ENCODE measurements at places on chromosomes 6 and 20.

- no peak for DNase-seq
These were observed 85.0 kb downstream of the PLCG1 start for GRCh38 chr20:41222296-41222695.

GRCh38 chr20:62203378-62204030 lies 16.6 kb downstream of the HRH3 start:
- DNase-seq = no peak

- no peak for DNase-seq
These were observed 116.9 kb downstream of the SLX4IP start for GRCh38 chr20:10551732-10552724.

DNA sequence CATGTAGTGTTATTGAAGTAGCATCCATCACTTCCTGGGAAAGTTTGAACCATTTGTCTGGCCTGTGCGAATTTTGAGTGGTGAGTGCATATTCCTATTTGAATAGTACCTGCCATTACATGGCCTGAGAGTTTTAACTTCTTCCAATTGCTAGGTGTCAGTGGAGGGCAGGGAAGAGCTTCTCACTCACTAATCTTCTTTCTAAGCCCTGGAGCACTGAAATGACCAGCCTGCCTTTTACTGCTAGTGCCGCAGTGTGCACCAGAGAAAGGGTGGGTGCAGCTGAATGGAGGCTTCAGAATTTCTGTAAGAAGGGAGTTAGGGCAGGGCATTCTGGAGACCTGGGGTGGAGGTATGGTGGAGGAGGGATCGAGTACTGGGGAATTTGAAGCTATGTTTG lies 45.5 kb downstream of the RNF144B start:
- no peak for DNase-seq
